Posterior cingulate gyrus (tissue), 11 donors: ENCODE measurements at places on chromosomes 12 and 14.

- DNase-seq: no peak
Observed at GRCh38 chr12:66683073-66683472, 4.2 kb upstream of the GRIP1 start.

DNA sequence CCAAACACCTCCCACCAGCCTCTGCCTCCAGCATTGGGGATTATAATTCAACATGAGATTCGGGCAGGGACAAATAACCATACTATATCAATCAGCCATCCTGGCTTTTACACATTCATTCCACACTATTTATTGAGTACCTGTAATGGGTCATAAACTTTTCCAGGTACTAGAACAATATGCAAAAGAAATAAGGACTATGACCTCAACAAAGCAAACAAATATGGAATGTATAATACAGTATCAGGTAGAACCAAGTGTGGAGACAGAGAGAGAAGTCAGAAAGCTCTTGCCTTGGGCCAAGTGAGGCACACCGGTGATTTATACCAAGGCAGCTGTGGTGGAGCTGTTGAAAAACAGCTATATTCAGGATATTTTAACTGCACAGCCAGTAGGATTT lies 116.3 kb downstream of the TSPAN8 start:
- no peak for DNase-seq

DNA sequence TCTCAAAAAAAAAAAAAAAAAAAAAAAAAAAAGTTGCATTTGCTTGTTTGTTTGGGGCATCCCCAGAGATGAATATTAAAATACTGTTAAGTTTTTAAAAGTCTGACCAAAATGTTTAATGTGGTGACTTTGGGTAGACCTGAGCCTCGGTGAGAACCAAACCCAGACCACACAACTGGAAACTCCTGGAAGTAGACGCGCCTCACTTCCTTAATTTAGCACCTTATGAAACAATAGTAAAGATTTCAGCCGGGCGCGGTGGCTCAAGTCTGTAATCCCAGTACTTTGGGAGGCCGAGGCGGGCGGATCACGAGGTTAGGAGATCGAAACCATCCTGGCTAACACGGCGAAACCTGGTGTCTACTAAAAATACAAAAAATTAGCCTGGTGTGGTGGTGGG lies 9.3 kb downstream of the NFKBIA start:
- DNase-seq: no peak

GRCh38 chr14:64549791-64550620 lies at the start of gene PPP1R36:
PPP1R36 (plus strand) TSS chr14:64549961; CDS start chr14:64549998, 37 bp downstream.
- DNase-seq: no peak

- DNase-seq: no peak
Observed at GRCh38 chr12:104216521-104216924, 944 bp downstream of the TXNRD1 start.

- no peak for DNase-seq
Observed at GRCh38 chr12:12483438-12483837, 79.2 kb downstream of the DUSP16 start.

DNA sequence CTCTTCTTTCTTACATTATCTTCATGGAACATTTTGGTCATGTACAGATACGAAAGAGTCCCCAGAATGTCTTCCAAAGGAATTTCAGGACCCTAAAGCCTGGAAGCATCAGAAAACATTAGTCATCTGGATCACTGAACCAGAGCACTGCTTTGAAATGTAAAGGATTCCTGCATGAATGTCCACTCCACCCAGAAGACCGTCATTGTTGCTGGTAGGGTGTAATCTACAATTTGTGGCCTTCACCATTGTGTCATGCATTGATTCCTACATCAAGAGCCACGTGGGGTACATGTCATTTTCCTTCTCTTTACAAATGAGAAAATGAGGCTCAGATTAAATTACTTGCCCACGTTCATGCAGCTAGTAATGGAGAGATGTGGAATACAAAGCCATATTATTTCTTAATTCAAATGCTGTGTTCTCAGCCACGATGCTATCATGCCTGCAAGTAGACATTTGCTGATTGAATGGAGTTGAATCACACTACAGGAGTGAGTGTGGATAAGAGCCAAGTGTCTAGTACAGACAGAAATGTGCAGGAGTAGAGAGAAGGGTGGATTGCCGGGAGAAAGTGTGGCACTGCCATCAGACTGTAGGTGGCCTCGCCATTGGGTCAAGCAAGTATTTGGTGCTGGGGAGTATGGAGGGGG lies 231.2 kb downstream of the C12orf75 start:
- no peak for DNase-seq

DNA sequence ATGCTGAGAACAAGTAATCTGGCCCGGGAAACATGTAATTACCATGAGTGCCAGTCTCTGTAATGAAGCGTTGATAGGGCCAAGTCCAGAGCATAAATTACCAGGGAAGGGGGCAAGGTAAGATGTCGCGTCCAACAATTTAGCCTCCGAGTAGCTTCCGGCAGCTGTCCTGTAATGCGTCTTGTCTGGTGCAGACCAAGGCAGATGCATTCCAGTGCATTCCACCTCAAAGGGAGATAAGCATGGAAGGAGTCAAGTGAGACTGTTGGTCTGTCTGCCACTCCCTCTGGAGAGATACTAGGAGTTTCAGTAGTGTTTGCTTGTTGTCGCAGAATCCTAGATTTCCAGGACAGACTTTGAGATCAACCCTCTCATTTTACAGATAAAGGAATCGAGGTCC lies 218.3 kb downstream of the AACS start:
- DNase-seq: no peak

DNA sequence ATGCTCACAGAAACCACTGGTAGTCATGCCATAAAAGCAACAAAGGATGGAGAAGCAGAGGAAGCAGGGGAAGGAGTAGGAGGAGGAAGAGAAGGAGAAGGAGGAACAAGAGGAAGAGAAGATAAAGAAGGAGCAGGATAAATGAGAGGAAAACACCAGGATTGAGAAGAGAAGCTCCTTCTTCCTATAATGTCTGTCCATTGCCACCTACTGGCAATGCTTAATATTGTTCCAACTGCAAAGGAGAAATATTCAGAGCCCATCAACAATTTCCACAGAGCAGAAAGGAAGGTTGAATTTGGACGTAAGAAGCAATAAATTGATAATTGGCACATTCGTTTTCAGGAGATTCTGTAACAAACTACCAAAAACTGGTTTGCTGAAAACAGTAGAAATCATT lies 898.4 kb downstream of the SLC16A7 start:
- no peak for DNase-seq

DNA sequence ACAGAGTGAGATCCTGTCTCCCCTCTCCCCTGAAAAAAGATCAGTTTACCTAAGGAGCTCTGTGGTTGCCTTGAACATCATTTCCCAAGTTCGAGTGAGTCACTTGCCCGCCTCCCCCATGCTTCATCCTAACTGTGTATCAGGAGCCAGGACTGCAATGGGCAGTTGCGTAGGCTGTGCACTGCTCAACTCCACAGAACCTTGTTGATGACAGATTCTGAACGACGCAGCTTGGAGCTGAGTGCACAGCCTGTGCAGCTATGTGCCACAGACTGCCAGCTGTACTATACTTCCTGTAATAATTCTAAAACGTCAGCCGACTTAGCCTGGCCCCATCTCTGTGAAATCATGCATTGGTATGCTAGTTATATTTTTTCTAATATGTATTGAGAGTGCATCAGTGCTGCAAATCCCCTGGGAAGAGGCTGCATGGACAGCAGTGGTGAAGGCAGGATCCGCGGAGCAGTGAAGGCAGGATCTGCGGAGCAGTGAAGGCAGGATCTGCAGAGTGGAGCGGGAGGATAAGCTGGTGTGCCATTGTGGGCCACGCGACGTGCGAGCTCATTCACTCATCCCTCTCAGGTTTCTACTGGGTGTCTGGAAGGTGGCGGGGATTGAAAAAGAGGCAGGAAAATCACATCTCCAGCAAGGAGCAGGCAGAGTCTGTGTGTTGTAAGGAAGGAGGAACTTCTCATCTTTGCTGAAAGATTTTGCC lies 80.8 kb downstream of the GALNT9 start:
- DNase-seq: no peak

DNA sequence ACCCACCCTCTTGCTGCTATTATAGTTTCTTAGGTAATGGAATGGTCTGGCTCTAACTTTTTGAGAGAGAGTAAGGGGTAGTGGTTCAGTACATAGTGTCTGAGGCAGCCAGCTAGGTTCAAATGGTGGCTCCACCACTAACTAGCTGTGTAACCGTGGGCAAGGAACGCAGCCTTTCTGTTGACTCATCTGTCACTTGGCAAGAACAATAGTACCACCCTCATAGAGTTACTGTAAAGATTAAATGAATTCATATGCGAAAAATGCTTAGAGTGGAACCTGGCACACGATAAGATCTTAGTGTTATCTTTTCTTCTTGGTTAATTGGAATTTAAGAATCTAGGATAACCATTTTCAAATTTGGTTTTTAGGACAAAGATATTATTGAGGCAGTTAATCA lies 14.0 kb downstream of the CCDC62 start:
- no peak for DNase-seq

GRCh38 chr12:121626853-121627640 lies 717 bp downstream of the ORAI1 start:
- peak; percentile 28 for DNase-seq

GRCh38 chr14:24673059-24673458 lies 39.1 kb upstream of the GZMB start:
- DNase-seq: no peak

GRCh38 chr12:99767809-99768208 lies 120.3 kb downstream of the GARIN6 start:
- no peak for DNase-seq

GRCh38 chr14:49008363-49008762 lies 577.8 kb downstream of the RPS29 start:
- DNase-seq: no peak

GRCh38 chr14:84144166-84144565 lies 1385.8 kb upstream of the FLRT2 start:
- DNase-seq: no peak

DNA sequence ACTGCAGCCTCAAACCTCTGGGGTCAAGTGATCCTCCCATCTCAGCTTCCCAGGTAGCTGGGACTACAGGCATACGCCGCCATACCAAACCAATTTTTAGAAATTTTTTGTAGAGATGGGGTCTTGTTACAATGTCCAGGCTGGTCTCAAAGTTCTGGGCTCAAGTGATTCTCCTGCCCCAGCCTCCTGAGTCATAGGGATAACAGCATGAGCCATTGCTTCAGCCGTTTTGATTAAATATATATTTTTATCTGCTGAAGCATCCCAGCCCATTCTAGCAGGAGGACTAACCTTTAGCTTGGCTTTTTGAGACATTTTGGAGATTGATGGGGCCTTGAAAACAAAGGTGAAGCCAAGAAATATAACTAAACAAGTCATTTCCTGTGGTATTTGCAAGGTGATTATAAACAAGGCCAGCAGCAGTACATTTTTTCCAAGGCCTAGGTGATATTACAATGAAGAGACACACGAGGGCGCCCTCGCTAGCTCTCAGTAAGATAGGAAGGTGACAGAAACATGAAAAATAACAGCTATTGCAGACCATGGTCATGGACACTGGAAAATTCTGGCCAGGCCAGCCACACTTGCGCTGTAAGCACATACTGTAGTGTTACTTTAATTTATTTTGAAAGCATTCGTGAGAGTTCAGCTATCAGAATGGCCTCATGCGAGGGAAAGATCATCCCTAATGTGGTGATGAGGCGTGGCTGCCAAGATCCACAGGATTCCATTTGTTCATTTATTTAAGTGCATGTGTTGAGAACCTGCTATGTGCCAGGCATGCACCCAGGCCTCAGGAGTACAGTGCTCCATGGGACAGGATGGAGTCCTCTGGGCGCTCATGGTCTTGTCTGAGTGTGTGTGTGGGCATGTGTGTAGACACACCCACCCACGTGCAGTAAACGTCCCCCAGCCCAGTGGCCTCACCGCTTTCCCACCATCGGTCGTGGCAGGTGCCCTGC lies 63.5 kb downstream of the DGLUCY start:
- DNase-seq: peak; percentile 76

- no peak for DNase-seq
Observed at GRCh38 chr14:81831128-81831820, 297.6 kb upstream of the SEL1L start.

DNA sequence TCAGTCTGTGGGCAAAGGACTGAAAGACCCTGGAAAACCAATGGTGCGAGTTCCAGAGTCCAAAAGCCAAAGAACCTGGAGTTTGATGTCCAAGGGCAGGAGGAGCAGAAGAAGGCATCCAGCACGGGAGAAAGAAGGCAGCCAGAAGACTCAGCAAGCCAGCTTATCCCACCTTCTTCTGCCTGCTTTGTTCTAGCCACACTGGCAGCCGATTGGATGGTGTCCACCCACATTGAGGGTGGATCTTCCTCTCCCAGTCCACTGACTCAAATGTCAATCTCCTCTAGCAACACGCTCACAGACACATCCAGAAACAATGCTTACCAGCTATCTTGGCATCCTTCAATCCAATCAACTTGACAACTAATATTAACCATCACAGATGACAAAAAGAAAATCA lies 57.2 kb upstream of the CAPRIN2 start:
- no peak for DNase-seq

- no peak for DNase-seq
Observed at GRCh38 chr12:119145367-119145766, 33.4 kb upstream of the HSPB8 start.

- no peak for DNase-seq
Observed at GRCh38 chr12:129753586-129753985, 150.2 kb downstream of the TMEM132D start.

DNA sequence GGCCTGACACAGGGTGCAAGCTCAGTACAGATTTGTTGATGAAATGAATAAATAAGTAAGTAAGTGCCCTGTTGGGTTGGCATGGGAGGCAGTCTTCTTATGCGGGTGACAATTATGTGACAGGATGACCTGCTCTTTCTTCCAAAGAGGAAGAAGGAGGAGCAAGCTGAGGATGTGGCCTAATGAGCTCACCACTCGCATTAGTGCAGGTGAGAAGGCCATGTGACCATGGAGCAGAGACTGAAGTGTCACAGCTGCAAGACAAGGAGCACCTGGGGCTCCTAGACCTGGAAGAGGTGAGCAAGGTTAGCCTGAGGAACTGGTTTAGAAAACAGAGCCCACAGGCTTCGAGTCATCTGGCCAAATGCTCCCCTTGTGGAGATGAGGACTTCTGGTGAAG lies 34.9 kb downstream of the LRTM2 start:
- no peak for DNase-seq

DNA sequence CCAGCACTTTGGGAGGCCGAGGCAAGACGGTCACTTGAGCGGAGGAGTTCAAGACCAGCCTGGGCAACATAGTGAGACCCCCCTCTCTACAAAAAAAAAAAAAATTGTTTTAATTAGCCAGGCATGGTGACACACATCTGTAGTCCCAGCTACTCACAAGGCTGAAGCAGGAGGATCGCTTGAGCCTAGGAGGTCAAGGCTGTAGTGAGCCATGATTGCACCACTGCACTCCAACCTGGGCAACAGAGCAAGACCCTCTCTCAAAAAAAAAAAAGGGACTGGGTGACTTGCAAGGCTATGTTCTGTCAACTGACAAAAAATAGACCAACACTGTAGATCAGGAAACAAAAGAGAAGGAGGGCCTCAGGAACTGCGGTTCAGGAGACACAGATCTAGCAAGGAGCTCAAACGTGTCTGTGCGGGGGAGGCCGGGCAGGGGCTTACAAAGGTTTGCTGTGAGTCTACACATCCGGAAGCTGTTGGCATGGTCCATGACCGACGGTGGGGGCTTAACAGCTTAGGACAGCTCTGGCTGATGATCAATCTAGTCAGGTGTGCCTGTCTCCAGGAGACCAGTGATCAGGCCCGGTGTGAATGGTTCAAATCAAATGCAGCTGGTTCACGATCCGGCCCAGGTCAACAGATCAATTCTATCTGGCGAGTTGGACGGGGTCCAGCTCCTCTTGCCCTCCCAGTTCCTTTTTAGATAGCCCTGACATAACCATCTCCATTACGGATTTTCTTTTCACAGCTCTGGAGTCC lies 31.7 kb upstream of the INF2 start:
- peak; percentile 66 for DNase-seq
